ENCODE measurements at places on chromosomes 1 and 21.

- no peak for DNase-seq
Observed at GRCh38 chr1:186175588-186175987, 199.5 kb downstream of the TPR start.

GRCh38 chr1:2045468-2046173 lies 4.6 kb upstream of the PRKCZ start:
- no peak for DNase-seq

DNA sequence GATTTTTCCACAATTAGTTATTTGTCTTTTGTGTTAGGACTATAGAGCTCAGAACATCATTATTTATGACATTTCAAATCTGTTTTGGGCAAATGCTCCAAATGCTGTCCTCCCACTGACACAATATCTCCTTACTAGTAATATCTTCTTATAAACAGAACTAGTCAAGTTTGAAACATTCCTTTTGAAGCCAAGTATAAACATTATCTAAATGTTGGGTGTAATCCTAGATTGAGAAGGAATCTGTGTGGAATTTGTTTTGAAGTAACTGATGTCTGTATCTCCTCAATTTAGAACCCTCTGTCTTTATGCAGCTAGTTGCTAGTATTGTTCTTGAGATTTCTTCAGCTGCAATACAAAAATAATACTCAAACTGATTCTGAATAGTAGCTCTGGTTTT lies 28.5 kb upstream of the PAXBP1 start:
- DNase-seq: no peak

- DNase-seq: no peak
Observed at GRCh38 chr1:184940694-184941409, 33.5 kb downstream of the NIBAN1 start.

DNA sequence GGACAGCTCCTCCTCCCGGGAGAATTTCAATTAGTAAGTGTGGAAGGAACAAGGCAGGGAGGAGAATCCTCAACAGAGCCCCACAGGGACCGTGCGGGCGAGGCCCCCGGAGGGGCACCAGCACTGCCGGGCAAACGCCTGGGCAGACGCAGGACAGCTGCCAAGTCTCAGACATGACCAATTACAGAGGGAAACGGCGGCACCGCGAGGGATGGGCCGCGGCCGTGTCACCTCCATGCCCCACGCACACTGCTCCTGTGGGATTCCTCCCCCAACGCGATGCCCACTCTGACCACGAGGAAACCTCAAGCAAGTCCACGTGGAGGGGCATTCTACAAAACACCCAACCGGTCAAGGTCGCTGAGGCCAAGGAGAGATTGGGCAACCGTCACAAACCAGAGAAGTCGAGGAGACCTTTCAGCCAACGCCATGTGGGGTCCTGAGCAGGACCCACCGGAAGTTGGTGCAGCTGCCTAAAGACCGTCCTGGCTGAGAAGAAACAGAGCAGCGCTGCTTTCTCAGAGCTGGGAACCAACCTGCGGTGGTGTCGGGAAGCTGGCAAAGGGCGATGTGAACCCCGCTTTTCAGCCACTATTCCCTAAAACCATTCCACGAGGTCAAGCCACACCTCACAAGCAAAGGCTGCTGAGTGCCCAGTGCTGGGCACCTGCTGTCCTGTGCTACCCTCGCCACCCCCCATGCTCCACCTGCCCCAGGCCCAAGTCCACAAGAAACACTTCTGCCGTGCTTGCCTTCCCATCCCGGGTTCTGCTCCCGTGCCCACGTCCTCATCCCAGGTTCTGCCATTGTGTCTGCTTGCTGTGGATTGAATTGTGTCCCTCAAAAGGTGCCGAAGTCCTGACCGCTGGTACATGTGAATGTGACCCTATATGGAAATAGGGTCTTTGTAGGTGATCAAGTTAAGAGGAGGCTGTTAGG lies 1.4 kb upstream of the KRTAP10-4 start:
- no peak for DNase-seq

DNA sequence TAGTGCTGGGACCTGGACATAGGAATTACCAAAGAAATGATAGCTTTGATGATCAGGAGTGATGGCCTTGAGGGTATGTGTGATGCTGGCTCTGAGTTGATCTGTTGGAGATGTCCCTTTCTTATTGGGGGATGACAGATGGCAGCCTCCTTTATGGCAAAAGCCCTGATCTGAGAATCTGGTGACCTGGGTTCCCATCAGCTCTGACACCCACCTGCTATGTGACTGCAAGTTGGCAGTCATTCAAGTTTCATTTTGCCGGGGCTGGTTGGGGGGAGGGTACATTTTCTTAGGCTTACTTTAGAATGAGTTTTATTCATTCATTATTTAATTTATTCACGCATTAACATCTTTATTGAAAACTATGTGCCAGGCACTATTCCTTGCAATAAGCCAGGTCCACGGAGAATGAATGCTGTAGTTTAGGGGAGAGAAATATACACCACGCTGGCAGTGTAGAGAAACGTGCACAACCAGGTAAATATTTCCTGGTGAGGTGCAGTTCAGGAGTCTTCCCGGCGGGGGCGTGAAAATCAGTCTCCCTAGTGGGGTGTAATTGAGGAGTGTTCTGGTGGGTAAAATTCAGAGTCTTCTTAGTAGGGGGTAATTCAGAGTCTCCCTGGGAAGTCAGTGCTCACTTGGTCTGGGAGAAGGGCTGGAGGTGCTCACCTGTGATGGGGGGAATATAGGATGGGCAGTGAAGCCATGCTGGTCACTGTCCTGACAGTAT lies 401.3 kb downstream of the CAMTA1 start:
- no peak for DNase-seq

All from NCI-H1417 (cell line).